ENCODE measurements at places on chromosomes 4 and X.

GRCh38 chr4:147247579-147247978, 233.3 kb upstream of the EDNRA start:
- DNase-seq = no peak

DNA sequence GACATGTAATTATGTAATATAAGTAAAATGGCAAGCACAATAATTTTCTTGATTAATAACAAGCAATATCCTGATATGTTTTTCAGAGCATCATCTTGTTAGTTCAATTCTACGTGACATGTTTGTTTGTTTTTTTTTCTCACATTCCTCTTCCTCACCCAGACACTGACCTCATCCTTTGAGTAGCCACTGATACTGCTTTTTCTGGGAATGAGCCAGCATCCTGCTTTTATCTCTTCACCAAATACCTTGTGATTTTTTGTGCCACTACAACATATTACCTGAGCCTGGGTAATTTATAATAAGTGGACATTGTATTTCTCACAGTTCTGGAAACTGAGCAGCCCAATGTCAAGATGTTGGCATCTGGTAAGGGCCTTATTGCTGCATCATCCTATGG, 484.0 kb downstream of the NAF1 start:
- no peak for DNase-seq

DNA sequence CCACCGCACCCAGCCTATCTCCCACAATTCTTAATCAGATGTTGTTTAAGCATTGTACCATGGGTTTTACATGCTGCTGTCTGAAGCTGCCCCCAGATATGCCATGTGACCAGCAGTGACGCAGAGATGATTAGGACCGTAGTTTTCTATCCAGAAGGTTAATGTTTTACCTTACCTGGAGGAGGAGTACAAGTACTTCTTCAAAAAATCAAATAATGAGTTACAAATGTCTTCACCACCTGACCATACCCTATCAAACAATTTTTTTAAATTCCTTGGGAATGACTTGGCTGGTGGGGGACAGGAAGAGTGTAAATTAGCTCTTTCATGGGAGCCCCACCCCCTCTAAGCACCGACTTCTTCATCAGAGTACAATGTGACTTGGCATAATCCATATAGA, 16.2 kb upstream of the SGMS2 start:
- no peak for DNase-seq

DNA sequence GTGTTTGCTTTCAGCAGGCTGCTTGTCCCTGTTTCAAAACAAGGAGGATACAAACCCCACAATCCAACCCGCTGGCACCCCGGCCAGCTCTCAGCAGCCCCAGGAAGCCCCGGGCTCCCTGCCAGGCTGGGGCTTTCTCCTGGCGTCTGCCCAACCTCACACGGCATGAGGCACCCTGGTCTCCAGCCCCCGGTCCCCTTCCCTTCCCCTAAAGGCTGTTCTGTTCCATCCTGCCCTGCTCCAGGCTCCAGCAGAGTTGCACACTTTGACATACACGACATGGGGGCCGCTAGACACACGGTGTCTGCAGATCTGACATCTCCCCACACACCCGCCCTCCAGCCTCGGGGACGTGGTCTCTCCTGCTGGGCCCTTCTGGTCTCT, 107.7 kb upstream of the ADRA2C start:
- DNase-seq = no peak

DNA sequence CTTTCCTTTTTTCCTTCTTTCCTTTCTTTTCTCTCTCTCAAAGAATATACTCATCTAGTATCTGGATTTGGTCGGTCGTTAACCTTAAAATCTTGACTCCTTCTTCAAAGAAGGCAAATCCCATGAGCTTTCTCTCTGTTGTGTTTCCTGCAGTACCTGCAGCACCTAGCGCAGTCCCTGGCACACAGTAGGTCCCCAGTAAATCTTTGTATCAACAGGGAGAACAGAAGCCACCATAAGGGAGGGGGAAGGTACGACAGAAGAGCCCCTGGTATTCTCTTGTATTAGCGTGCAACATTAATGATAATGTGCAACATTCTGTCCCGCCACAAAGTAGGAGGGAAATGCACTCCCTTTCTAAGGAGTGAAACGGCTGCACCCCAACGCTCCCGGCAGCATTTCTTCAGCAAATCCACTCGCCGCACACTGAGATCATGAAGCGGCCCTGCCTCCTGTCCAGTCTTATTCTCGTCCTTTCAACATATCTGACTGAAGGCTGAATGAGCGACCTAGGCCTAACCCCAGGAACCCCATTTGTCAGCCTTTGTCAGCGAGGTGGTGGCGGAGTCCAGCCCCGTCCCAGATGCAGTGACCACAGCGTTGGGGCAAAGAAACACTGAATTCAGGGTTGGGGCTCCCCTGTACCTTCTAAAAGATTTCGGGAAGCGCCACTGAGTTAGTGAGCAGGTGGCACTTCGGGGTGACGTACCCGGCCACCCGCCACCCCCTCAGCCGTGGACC, 133.7 kb downstream of the AMELX start:
- no peak for DNase-seq

GRCh38 chr4:147689067-147689466, 5.1 kb upstream of the PRMT9 start:
- DNase-seq = no peak

GRCh38 chr4:127048376-127049044, 584.2 kb upstream of the INTU start:
- no peak for DNase-seq

GRCh38 chr4:26763063-26763462, 97.6 kb upstream of the STIM2 start:
- DNase-seq = no peak

DNA sequence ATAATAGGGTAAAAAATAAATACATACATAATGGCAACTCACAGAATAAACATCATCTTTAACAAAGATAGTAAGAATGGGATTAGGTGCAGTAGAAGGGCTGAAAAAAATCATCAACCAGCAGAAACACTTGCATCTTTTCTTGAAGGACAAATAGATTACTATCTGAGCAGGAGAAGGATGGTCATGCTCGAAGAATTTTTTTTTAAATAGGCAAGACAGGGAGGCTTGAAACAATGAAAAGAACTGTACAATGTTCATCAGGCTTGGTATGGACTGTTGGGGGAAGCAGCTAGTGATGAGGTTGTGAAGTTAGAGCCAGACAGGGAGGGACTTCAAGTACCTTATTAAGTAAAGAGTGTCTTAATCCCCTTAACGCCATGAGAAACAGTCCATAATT, 167.4 kb upstream of the LDB2 start:
- no peak for DNase-seq

GRCh38 chr4:162408309-162408708, 244.5 kb upstream of the FSTL5 start:
- DNase-seq = no peak

- no peak for DNase-seq
Observed at GRCh38 chrX:97968376-97969163, 1084.9 kb downstream of the RPA4 start.

- DNase-seq = no peak
Observed at GRCh38 chr4:52891743-52892142, 29.6 kb downstream of the RASL11B start.

GRCh38 chrX:78997870-78998558, 52.8 kb downstream of the P2RY10 start:
- no peak for DNase-seq

GRCh38 chrX:87515836-87516235, 1.8 kb upstream of the KLHL4 start:
- no peak for DNase-seq

DNA sequence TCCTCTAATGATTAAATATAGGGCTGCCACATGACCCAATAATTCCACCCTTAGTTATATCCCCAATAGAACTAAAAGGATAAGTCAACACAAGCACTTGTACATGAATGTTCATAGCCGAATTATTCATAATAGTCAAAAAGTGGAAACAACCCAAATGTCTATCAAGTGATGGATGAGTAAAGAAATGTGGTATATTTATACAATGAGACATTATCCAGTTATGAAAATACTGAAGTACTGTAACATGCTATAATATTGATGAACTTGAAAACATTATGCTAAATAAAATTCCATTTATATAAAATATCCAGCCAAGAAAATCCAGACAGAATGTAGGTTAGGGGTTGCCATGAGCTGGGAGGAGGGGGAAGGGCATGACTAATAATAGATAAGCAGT, 436.7 kb upstream of the AADAT start:
- no peak for DNase-seq

GRCh38 chr4:185201977-185202962, 1.5 kb downstream of the CFAP97 start:
- no peak for DNase-seq
